Esophagus muscularis mucosa (tissue), 4 donors: ENCODE measurements at places on chromosomes 2 and 18. TPM values are rescaled to one million over a fixed set of nuclear protein-coding genes. Genes with fewer than 3 reads are reported as not detected.
A peak's percentile ranks its signal among the peaks of the same experiment; 100 is the strongest.

DNA sequence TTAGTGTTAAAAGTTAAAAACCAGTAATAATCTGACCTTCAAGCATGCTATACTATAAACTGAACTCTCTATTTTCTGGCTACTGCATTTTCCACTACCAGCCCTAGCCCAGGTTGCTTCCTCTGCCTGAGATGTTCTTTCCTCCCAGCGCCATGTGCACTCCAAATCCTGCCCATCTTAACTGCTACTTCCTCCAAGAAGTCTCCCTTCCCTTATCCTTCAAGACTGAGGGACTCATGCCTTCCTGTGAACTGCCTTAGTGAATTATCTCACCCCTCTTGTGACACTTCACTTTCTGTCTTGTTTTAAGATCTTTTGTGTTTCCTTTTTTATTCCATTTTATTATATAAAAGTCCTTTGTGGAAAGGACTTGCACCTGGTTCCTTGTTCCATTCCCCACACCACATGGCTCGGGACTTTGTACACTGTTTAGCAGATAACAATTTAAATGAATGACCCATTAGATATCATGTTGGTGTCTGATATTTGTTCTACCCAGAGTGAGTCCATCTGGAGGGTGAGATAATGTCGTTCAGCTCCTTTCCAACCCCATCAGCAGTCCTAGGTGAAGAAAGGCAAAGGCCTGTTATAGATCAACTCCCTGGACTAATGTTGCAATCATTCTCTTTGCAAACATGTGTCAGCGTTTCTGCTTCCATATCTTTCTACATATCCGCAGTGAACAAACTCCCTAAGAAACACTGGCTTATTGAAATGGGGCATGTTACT lies 20.9 kb upstream of the AGFG1 start:
- H3K36me3 ChIP-seq = no peaks in the 10 kb centered on the region
- no peak overlapping the region for H3K27ac ChIP-seq
- no peaks in the 10 kb centered on the region for H3K27me3 ChIP-seq
- peaks cover 12% of the 10 kb centered on the region for H3K4me1 ChIP-seq
- DNase-seq = peak; percentile 62

DNER gene
- 2.9 TPM for total RNA-seq

DNA sequence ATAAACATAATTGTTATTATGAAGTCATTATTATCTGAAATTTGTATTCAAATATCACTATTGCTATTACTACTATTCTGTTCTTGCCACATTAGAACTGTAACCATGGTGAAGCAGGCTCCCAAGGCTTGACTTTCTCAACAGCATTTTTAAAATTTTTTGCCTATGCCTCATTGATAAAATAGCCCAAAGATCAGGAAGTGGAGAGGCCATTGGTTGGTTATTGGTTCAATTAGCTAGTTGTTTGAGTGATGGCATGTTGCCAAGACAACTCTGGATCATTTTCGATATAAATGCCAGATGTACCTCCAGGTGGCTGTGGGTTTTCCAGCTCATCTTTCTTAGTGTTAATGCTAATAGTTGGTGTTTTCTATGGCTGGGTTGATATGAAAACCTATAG lies 513.5 kb downstream of the TRIB2 start:
- H3K4me3 ChIP-seq = no peak overlapping the region
- DNase-seq = no peak
- H3K27me3 ChIP-seq = no peaks in the 10 kb centered on the region
- H3K36me3 ChIP-seq = no peaks in the 10 kb centered on the region
- H3K4me1 ChIP-seq = no peaks in the 10 kb centered on the region

- H3K4me3 ChIP-seq = no peak overlapping the region
- no peaks in the 10 kb centered on the region for H3K4me1 ChIP-seq
- no peak overlapping the region for H3K27ac ChIP-seq
- H3K36me3 ChIP-seq = peaks cover 45% of the 10 kb centered on the region
Measured at GRCh38 chr2:9441556-9441955, 18.1 kb downstream of the CPSF3 start.

SCYGR5 gene
- not detected for total RNA-seq

GRCh38 chr2:20326163-20326780 lies 24.4 kb downstream of the PUM2 start:
- no peak overlapping the region for H3K27ac ChIP-seq
- DNase-seq = no peak
- H3K27me3 ChIP-seq = no peaks in the 10 kb centered on the region
- peaks cover 67% of the 10 kb centered on the region for H3K4me1 ChIP-seq

GRCh38 chr2:37415128-37415820 lies 70.8 kb downstream of the QPCT start:
- H3K27ac ChIP-seq = peak overlapping the region; percentile 59
- no peak overlapping the region for H3K4me3 ChIP-seq
- H3K4me1 ChIP-seq = peaks cover 13% of the 10 kb centered on the region
- no peaks in the 10 kb centered on the region for H3K27me3 ChIP-seq
- H3K36me3 ChIP-seq = no peaks in the 10 kb centered on the region
- DNase-seq = no peak

- H3K27ac ChIP-seq = no peak overlapping the region
- no peak overlapping the region for H3K4me3 ChIP-seq
- peaks cover 5% of the 10 kb centered on the region for H3K4me1 ChIP-seq
Measured at GRCh38 chr18:23627321-23627720, 35.4 kb downstream of the ANKRD29 start.

DNA sequence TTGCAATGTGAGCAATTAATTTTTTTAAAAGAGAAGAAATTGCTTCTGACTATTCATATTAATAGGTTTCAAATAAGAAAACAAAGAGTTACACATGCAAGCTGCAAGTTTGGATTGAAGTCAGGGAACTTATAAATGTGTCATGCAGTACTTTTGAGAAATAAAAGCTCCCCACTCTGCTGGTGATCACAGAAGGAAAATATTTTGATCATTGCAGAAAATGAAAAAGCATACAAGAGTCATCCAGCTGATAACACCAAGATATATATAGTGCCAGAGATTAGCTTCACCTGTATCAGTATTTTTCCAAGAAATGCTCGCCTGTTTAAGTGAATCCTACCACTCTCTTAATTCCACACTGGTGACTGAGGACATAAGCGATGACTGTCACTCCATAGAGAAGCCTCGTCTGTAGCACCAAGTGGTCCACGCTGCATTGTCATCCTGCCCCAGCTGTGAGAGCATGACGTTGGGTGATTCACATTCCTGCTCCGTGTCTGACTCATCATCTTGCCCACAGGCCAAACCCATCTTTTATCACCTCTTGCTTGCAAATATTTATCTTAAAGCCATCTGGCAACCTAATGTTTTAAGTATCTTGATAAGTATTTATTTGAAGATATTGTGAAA lies 178.0 kb downstream of the ASXL3 start:
- H3K4me1 ChIP-seq = peaks cover 24% of the 10 kb centered on the region
- DNase-seq = no peak
- H3K27me3 ChIP-seq = no peaks in the 10 kb centered on the region

GCC2 gene
- total RNA-seq = 20.8 TPM

GRCh38 chr2:238851026-238851425 lies 3.1 kb downstream of the TWIST2 start:
- H3K4me3 ChIP-seq = peak overlapping the region; percentile 89
- H3K4me1 ChIP-seq = peaks cover 14% of the 10 kb centered on the region
- peak overlapping the region; percentile 79 for H3K27ac ChIP-seq
- H3K36me3 ChIP-seq = no peaks in the 10 kb centered on the region

DNA sequence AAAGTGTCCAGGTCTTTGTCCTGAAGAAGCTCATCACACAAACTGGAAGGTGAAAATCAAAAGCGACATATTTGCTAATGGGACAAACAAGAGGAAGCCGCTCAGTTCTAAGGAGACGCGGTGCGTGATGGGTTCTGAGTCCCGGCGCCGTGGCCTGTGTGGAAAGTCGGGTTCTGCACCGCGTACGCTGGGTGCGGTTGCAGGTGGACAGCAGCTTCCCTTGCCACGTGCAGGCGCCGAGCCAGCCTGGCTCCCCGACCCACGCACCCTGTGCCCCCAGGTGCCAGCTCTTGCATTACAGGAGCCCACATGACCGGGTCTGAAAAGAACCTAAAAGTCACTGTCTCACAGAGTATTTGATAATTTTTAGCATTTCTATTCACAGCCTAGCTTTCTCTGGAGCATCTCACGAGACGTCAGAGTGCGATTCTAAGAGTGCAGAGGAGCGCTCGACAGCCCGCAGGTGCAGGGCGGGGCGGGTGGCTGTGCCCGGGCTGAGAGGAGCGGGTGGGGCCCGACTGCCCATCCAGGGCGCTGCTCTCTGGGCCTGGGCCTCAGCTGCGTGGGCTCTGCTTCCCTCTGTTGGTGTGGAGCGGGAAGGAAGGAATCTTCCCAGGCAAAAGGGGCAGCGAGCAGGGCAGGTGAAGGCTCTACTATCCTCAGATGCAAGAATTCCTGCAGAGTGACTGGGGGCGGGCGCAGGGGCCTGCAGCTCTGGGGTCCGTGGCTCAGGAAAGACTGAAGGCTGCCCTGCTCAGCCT lies 39.4 kb downstream of the MYT1L start:
- H3K36me3 ChIP-seq = no peaks in the 10 kb centered on the region
- no peak for DNase-seq
- no peaks in the 10 kb centered on the region for H3K4me1 ChIP-seq
- no peak overlapping the region for H3K27ac ChIP-seq
- H3K27me3 ChIP-seq = no peaks in the 10 kb centered on the region

UBXN2A gene
- 23.4 TPM for total RNA-seq

DNA sequence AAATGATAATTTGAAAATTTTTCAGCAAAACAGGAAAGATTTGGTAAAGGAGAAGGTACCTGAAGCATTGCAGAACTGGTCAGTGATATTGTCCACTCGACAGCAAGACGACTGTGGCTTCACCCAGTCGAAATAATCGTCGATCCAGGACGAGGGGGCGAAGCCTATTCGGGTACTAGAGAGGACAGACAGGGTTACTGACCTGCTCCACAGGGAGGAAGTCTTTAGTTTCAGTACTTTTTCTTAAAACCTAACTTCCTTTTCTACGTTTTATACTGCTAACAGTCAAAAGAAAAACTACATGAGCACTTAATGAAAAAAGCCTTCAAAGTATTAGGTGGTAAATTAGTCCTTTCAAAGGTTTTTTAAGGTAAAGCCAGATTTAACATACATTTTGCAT lies 36.0 kb downstream of the RMC1 start:
- no peak overlapping the region for H3K4me3 ChIP-seq
- H3K27me3 ChIP-seq = no peaks in the 10 kb centered on the region
- no peak for DNase-seq
- H3K4me1 ChIP-seq = no peaks in the 10 kb centered on the region
- no peak overlapping the region for H3K27ac ChIP-seq

GRCh38 chr18:58671632-58672564 lies 633 bp downstream of the MALT1 start:
- H3K36me3 ChIP-seq = no peaks in the 10 kb centered on the region
- peak overlapping the region; percentile 86 for H3K4me3 ChIP-seq
- peak overlapping the region; percentile 97 for H3K27ac ChIP-seq
- peaks cover 14% of the 10 kb centered on the region for H3K4me1 ChIP-seq
